ENCODE measurements at places on chromosomes 11 and 22. TPM values are rescaled to one million over a fixed set of nuclear protein-coding genes. Genes with fewer than 3 reads are reported as not detected.

- no peaks in the 10 kb centered on the region for H3K36me3 ChIP-seq
- H3K27ac ChIP-seq: no peak overlapping the region
- DNase-seq: no peak
- H3K4me1 ChIP-seq: peaks cover 97% of the 10 kb centered on the region
- H3K4me3 ChIP-seq: no peak overlapping the region
Observed at GRCh38 chr11:122163053-122163819, 47.2 kb upstream of the BLID start.

- H3K27ac ChIP-seq: no peak overlapping the region
- no peak overlapping the region for H3K4me3 ChIP-seq
- no peaks in the 10 kb centered on the region for H3K4me1 ChIP-seq
- H3K36me3 ChIP-seq: no peaks in the 10 kb centered on the region
Observed at GRCh38 chr11:5092821-5093585, 23.6 kb downstream of the OR52E1 start.

DNA sequence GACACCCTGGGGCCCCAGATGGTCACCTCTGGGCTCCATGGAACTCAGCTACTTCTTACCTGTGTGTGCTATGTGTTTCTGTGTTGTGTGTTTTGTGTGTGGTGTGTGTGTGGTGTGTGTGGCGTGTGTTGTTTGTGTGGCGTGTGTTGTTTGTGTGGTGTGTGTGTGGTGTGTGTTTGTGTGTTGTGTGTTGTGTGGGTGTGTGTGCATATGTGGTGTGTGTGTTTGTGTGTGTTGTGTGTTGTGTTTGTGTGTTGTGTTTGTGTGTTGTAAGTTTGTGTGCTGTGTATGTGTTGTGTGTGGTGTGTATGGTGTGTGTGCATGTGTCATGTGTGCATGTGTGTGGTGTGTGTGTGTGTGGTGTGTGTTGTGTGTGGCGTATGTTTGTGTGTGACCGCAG lies 3.8 kb upstream of the WNT7B start:
- H3K27me3 ChIP-seq: peaks cover 24% of the 10 kb centered on the region
- H3K4me1 ChIP-seq: peaks cover 33% of the 10 kb centered on the region
- no peak for DNase-seq
- H3K36me3 ChIP-seq: no peaks in the 10 kb centered on the region
- no peak overlapping the region for H3K27ac ChIP-seq

DNA sequence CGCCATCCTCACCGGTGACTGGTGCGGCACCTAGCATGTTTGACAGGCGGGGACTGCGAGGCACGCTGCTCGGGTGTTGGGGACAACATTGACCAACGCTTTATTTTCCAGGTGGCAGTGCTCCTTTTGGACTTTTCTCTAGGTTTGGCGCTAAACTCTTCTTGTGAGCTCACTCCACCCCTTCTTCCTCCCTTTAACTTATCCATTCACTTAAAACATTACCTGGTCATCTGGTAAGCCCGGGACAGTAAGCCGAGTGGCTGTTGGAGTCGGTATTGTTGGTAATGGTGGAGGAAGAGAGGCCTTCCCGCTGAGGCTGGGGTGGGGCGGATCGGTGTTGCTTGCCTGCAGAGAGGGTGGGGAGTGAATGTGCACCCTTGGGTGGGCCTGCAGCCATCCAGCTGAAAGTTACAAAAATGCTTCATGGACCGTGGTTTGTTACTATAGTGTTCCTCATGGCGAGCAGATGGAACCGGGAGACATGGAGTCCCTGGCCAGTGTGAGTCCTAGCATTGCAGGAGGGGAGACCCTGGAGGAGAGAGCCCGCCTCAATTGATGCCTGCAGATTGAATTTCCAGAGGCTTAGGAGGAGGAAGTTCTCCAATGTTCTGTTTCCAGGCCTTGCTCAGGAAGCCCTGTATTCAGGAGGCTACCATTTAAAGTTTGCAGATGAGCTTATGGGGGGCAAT lies 1.1 kb downstream of the NEAT1 start:
- H3K4me1 ChIP-seq: peaks cover 49% of the 10 kb centered on the region
- peak overlapping the region; percentile 71 for H3K4me3 ChIP-seq
- peaks cover 18% of the 10 kb centered on the region for H3K36me3 ChIP-seq
- DNase-seq: no peak
- H3K27ac ChIP-seq: peak overlapping the region; percentile 97

Gene FIBIN
- total RNA-seq: 76.4 TPM

GRCh38 chr22:43880541-43880991 lies 11.2 kb downstream of the PNPLA5 start:
- H3K27ac ChIP-seq: no peak overlapping the region
- H3K27me3 ChIP-seq: peaks cover 86% of the 10 kb centered on the region
- no peaks in the 10 kb centered on the region for H3K4me1 ChIP-seq
- H3K4me3 ChIP-seq: no peak overlapping the region
- H3K36me3 ChIP-seq: no peaks in the 10 kb centered on the region
- no peak for DNase-seq

- H3K27ac ChIP-seq: no peak overlapping the region
- DNase-seq: no peak
- peak overlapping the region; percentile 50 for H3K4me3 ChIP-seq
Observed at GRCh38 chr11:61007383-61007955, 36.0 kb downstream of the CD6 start.

Gene SRSF8
- total RNA-seq: 42.2 TPM

- H3K27ac ChIP-seq: no peak overlapping the region
- H3K4me3 ChIP-seq: no peak overlapping the region
- no peaks in the 10 kb centered on the region for H3K4me1 ChIP-seq
- peaks cover 3% of the 10 kb centered on the region for H3K27me3 ChIP-seq
- DNase-seq: no peak
Observed at GRCh38 chr11:114386131-114386530, 14.2 kb downstream of the C11orf71 start.

Gene TTC36
- 1.5 TPM for total RNA-seq

DNA sequence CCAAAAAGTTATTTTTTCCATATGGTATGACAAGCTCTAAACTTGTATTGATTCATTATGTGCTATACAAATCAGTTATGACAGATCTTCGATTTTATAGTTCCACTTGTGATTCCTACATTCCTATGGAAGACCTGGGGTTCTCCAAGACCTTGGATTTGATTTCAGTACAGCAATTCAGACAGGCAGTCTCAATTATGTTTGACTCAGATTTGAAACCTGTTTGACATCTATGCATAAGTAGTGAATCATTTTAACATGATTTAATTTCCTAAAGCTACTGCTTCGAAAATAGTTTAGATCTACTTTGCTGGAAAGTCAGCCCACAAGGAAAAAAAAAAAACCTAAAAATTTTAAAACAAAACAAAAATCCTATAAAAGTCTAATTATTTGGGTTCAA lies 820.4 kb downstream of the LUZP2 start:
- H3K4me1 ChIP-seq: no peaks in the 10 kb centered on the region
- H3K27me3 ChIP-seq: no peaks in the 10 kb centered on the region
- no peak for DNase-seq
- no peaks in the 10 kb centered on the region for H3K36me3 ChIP-seq
- no peak overlapping the region for H3K4me3 ChIP-seq

Gene APOA4
- 0.40 TPM for total RNA-seq

Gene OR8B8
- total RNA-seq: not detected
